ENCODE measurements at places on chromosomes 6 and 20. TPM values are rescaled to one million over a fixed set of nuclear protein-coding genes. Genes with fewer than 3 reads are reported as not detected.

GRCh38 chr6:27130668-27131428 is 116.7 kb upstream of the PRSS16 start:
- no peak for DNase-seq
- H3K27me3 ChIP-seq = no peaks in the 10 kb centered on the region
- H3K27ac ChIP-seq = peak overlapping the region; percentile 95
- no peaks in the 10 kb centered on the region for H3K4me1 ChIP-seq
- peak overlapping the region; percentile 57 for H3K4me3 ChIP-seq

- no peak for DNase-seq
- no peaks in the 10 kb centered on the region for H3K36me3 ChIP-seq
- no peak overlapping the region for H3K27ac ChIP-seq
- no peak overlapping the region for H3K4me3 ChIP-seq
- no peaks in the 10 kb centered on the region for H3K4me1 ChIP-seq
These were observed 405.7 kb downstream of the RFPL4B start for GRCh38 chr6:112752791-112753190.

DNA sequence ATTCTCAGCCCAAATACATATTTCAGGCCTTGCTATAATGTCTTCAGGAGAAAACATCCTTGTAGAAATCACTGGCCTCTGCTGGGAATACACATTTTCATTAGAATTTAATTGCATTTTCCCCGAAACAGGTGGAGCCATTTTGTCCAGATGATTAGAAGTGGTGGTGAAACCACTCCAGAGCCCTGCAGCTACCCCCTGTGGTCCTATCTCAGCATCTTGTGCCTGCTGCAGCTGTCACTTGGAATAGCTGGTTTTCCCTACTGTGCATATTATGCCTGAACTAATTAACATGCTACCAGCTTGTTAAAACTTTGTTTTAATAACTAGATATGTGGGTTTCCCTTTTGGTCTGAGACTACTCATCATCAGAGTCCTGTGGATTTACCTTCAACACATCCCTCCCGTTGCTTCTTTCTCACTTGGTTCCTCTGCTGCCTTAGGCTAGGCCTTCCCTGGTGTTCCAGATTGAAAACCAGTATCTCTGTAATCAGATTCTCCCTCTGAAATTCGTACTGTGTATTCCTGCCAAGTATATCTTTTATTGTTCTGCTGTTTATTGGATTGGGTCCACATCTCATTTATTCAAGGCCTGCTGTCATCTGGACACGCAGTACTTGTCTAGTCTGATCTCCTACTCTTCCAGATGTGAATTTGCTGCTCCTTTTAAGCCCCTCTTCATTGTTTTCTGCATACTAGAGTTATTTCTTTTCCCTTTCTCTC is 15.2 kb downstream of the DNAH8 start:
- H3K27me3 ChIP-seq = no peaks in the 10 kb centered on the region
- no peak overlapping the region for H3K4me3 ChIP-seq
- no peaks in the 10 kb centered on the region for H3K36me3 ChIP-seq
- no peak overlapping the region for H3K27ac ChIP-seq

DNA sequence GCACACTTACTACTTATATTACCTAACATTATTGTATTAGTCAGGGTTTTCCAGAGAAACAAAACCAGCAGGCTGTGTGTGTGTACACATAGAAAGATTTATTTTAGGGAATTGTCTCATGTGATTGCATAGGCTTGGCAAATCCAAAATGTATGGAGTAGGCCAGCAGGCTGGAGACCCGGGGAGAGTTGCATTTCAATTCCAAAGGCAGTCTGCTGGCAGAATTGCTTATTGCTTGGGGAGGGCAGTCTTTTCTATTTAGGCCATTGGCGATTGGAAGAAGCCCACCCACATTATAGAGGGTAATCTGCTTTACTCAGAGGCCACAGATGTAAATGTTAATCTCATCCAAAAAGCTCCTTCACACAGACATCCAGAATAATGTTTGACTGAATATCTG is 157.0 kb downstream of the ADGRG6 start:
- no peaks in the 10 kb centered on the region for H3K4me1 ChIP-seq
- no peak for DNase-seq
- no peak overlapping the region for H3K27ac ChIP-seq
- no peaks in the 10 kb centered on the region for H3K36me3 ChIP-seq

GRCh38 chr6:15495375-15495901 is 167.4 kb downstream of the DTNBP1 start:
- H3K27me3 ChIP-seq = no peaks in the 10 kb centered on the region
- H3K36me3 ChIP-seq = peaks cover 8% of the 10 kb centered on the region
- H3K4me1 ChIP-seq = peaks cover 4% of the 10 kb centered on the region

- H3K4me1 ChIP-seq = no peaks in the 10 kb centered on the region
- H3K36me3 ChIP-seq = no peaks in the 10 kb centered on the region
These were observed 42.4 kb downstream of the TXLNB start for GRCh38 chr6:139249395-139249794.

DNA sequence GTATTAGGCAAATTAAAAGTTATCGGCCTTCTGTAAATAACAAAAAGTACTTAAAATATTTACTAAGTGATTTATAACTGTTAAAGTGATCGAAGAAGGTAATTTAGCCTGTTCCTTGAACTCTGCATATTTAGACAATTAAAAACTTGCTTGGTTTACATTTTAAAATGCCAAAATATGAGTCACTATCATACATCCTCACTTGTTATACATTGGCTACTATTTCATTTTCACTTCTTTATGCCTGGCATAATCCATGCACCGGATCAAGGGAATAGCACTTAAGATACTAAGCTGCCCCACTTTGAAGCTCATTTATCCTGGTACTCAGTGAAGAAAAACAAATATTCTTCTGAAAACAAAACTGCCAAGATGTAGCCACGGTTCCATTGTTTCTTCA is 344.6 kb downstream of the UBE3D start:
- DNase-seq = no peak
- no peaks in the 10 kb centered on the region for H3K4me1 ChIP-seq
- H3K27ac ChIP-seq = no peak overlapping the region

DNA sequence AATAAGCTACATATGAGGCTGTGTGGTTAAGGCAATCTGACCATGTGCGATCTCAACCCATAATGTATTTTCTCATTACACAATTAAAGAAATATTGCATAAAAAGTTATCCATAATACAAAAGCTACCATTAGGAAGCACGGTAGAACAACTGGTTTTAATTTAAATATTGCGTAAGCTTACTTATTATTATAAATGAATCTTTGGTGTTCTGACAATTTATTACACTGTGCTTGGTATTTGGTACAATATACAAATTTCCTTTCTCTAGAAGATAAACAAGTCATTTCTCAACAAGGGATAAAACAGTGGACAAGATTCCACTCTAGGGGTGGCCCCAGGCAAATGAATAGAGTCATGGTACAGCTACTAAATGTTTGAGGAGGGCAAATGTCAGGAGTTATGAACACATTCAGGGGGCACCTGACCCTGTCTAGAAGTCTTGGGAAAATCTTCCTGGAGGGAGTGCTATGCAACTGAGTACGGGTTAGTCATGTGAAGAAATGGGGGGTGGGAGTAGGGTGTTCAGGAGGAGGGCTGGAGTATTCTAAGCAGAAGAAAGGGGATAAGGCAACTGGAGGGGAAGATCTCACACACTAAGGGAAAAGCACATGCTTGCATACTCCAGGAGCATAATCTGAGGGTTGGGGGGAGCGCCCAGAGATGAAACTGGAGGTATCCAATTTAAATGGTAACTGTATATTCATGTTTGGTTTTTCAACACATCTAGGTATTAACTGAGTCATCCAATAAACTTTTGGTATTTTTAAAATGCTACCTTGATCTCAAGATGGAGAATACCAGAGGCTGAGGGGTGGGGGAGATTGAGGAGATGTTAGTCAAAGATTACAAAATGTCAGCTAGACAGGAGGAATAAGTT is 296.9 kb upstream of the SGK1 start:
- no peaks in the 10 kb centered on the region for H3K4me1 ChIP-seq
- H3K4me3 ChIP-seq = no peak overlapping the region
- no peak for DNase-seq
- no peaks in the 10 kb centered on the region for H3K27me3 ChIP-seq
- H3K36me3 ChIP-seq = no peaks in the 10 kb centered on the region
- no peak overlapping the region for H3K27ac ChIP-seq

DNA sequence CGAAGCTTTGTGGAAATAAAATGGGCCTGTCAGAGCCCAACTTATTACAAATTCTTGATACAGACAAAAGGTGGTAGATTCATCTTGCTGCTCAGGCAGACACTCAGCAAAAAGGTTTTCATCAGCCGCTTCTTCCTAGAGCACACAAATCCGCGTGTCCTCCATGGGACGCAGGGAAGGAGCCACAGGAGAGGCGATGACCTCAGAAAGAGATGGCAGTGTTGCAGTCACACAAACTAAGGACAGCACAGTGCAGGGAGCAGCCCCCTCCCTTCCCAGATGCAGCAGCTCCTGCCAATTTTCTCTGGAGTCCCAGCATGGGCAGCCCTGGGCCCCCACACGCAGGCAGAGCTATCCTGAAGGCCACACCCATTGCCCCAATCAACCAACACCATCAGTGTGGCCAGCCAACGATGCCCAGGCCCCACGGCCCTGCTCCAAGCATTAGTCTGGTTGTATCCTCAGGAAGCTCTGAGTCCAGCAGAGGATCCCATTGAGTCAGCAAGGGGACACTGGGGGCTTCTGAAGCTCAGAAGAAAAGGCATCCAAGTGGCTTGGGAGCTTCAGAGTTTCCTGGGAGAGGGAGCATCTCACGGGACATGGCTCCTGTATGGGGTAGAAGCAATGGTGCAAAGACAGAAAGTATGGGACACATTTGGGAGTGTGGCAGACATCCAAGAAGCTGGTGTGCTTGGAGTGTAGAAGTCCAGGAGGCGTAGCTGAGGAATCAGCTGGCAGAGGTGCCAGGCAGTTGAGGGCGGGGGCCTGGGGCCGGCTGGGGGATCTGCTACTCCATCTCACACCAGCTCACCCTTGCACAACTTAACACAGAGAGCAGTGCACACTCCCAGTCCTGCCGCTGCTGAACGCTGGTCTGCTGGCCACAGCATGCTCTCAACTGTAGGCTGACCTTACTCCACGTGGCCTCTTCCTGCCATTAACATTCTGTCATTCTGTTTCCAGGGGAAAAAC is 142.1 kb upstream of the CST7 start:
- no peak for DNase-seq
- no peaks in the 10 kb centered on the region for H3K36me3 ChIP-seq
- no peak overlapping the region for H3K27ac ChIP-seq
- no peaks in the 10 kb centered on the region for H3K27me3 ChIP-seq
- no peak overlapping the region for H3K4me3 ChIP-seq
- no peaks in the 10 kb centered on the region for H3K4me1 ChIP-seq

DNA sequence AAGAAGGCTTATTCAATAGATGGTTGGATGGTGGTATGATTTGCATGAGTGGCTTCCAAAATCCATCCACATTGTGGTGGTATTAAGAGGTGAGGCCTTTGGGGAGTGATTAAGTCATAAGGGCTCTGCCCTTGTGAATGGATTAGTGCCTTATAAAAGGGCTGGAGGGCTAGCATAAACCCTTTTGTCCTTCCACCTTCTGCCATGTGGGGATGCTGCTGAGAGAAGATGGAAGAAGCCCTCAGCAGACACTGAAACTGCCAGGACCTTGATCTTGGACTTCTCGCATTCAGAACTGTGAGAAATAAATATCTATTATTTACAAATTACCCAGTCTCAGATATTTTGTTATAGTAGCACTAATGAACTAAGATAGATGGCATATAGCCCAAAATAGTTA is 27.8 kb upstream of the SRPK1 start:
- no peaks in the 10 kb centered on the region for H3K4me1 ChIP-seq
- H3K27me3 ChIP-seq = no peaks in the 10 kb centered on the region
- no peak overlapping the region for H3K4me3 ChIP-seq
- H3K36me3 ChIP-seq = no peaks in the 10 kb centered on the region
- no peak overlapping the region for H3K27ac ChIP-seq

DNA sequence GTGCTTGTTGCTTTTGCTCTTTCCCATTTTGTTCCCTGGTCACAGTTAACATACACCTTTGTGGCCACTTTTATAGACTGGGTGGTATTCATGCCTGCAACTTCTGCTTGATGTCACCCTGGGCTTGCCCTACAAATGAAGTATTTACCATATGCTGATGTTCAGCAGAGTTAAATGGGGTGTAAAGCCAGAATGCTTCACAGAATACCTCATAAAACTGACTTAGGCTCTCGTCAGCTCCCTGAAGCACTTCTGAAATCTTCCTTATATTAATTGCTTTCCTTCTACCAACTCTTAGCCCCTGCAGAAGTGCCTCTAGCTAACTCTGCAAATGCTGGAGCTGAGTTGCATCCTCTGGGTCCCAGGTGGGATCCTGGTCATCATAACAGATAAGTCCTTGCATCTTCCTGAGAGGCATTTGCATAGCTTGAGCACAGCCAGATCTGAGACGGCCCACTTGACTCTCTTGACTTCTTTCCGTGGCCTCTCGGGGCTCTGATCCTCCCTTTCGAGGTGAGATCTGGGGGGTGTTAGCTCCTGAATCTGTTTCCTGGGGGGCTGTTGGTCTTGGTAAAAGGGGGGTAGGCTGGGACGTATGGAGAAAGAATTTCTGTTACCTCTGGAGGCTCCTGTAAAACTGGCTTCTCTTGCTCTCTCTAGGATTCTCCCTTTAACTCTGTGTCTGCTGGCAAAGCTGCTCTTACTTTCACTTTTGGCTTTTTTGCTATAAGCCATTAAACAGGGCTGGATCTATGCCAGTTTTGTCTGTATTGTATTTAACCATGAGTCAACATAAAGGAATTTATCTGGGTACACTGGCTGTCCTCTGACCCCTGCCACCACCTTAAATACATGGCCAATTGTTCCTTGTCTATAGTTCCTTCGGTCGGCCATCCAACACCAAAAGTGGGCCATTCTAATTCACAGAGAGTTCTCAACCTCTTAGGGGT is 223.0 kb upstream of the SYNCRIP start:
- no peaks in the 10 kb centered on the region for H3K27me3 ChIP-seq
- H3K4me3 ChIP-seq = peak overlapping the region; percentile 34
- H3K36me3 ChIP-seq = no peaks in the 10 kb centered on the region
- peak; percentile 69 for DNase-seq

GRCh38 chr6:25239059-25239458 is 40.1 kb upstream of the CARMIL1 start:
- no peaks in the 10 kb centered on the region for H3K36me3 ChIP-seq
- no peak overlapping the region for H3K27ac ChIP-seq
- no peaks in the 10 kb centered on the region for H3K27me3 ChIP-seq
- DNase-seq = no peak
- H3K4me1 ChIP-seq = no peaks in the 10 kb centered on the region
- no peak overlapping the region for H3K4me3 ChIP-seq

DNA sequence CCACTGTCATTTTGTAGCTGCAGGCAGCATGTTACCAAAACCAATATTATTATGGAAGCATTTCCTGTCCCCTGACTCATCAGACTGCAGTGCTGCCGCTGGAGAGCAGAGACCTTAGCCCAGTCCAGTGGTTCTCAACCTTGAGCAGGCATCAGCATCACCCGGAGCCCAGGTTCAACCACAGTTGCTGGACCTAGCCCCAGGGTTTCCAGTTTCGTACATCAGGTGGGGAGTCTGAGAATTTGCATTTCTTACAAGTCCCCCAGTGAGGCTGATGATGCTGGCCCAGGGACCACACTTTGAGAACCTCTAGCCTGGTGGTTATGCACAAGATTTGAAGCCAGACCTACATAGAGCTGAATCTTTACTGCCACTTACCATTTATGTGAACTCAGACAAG is 47.3 kb downstream of the LY86 start:
- DNase-seq = no peak
- no peaks in the 10 kb centered on the region for H3K36me3 ChIP-seq
- H3K27ac ChIP-seq = no peak overlapping the region
- no peak overlapping the region for H3K4me3 ChIP-seq

Gene CDH22
- 0.84 TPM for polyA plus RNA-seq

Gene LRRC73
- polyA plus RNA-seq = 0.25 TPM

Gene MYLK2
- polyA plus RNA-seq = 0.28 TPM

Gene SIRPB1
- polyA plus RNA-seq = 0.22 TPM

Gene POPDC3
- polyA plus RNA-seq = 0.54 TPM

Gene OTOR
- not detected for polyA plus RNA-seq

Gene MC3R
- not detected for polyA plus RNA-seq

Gene DACT2
- 7.7 TPM for polyA plus RNA-seq

Data from small intestine (tissue), 16 donors.